CD4-positive, alpha-beta T cell treated with Interleukin-21 for 1 hour (primary cell): ENCODE measurements at places on chromosomes 2 and 18.

GRCh38 chr18:23673725-23674124 lies 11.0 kb upstream of the ANKRD29 start:
- DNase-seq, result no peak

DNA sequence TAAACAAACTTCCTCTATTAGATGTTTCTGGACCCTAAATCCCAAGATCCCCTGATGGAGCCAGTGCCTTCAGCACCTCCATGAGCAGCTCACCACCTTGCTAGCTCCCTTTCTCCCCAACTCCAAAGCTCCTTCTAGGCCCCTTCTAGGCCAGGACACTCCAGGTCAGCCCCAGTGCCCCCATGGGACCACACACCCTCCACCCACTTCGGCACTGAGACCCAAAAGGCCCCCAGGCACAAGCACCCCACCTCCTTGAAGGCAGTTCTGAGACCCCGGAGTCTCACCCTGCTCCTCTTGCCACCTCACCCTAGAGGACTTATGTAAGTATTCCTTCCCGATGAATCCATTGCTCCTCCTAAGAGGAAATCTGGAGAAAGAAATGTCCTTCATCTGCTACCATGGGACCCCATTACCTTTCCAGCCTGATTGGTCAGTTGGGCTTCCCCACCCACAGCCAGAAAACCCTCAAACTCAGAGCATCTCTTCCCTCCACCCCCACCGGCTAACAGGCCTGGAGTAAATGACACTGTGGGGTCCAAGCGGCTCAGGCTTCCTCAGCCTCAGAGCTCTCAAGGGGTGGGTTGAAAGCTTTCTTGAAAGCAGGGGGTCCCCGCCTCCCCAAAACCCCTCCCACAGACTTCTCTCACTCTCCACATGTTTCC lies 9.8 kb upstream of the ARMC9 start:
- no peak for DNase-seq

DNA sequence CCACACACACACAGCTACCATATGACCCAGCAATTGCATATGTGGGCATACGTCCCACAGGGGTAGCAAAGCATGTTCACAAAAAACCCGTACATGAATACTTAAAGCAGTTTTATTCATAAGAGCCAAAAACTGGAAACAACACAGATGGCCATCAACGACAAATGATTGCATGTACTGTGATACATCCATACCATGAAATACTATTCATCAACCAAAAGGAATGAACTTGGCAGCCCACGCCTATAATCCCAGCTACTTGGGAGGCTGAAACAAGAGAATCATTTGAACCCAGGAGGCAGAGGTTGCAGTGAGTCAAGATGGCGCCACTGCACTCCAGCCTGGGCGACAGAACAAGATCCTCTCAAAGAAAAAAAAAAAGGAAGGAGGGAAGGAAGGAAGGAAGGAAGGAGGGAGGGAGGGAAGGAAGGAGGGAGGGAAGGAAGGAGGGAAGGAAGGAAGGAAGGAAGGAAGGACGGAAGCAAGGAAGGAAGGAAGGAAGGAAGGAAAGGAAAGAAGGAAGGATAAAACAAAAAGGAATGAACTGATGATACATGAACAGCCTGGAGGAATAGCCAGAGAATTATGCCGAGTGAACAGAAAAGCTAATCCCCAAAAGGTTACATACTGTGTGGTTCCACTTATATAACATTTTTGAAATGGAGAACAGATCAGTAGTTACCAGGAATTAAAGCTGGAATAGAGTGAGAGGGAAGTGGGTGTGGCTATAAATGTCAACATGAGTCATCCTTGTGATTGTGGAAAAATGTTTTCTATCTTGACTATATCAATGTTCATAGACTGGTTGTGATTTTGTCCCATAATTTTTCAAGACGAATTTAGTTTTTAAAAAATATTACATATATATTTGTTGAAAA lies 19.6 kb upstream of the YPEL5 start:
- no peak for DNase-seq

DNA sequence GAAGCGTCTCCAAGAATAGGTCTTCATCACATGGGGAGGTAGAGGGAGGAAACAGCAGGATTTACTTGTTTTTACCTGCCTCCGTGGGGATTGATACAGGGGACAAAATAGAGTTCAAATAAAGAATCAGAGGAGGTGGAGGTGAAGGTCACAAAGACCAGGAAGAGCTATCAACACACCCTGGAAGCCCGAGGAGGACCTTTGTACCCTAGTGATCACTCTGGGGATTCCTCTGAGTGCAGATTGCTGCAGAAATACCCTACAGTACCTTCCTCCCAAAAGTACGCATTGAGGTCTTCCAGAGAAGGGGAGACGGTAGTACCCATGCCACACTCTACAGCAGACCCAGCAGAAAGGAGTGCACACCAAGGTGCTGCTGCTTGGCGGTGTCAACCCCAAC lies 44.9 kb downstream of the OSR1 start:
- no peak for DNase-seq

DNA sequence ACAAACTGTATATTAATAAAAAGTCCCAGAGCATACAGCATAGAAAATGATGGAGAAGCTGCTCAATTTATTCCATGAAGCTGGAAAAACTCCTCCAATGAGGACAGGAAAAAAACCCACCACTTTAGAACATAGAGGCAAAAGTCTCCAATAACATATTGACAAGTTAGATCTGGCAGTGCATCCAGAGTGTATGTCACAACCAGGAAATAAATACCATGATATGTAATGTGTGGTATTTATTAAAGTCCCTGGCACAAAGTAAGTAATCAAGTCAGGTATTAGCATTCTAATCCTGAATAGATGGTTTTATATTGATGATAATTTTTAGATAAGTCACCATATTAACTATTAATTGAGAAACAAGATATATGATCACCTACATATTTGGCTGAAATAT lies 427.3 kb upstream of the HS6ST1 start:
- DNase-seq, result no peak
